ENCODE measurements at places on chromosomes 3 and 15.
A peak's percentile ranks its signal among the peaks of the same experiment; 100 is the strongest.

- no peak for DNase-seq
Observed at GRCh38 chr3:163632722-163633121, 1445.6 kb downstream of the SI start.

- no peak for DNase-seq
Observed at GRCh38 chr3:57500506-57500905, 43.6 kb downstream of the DNAH12 start.

- peak; percentile 54 for DNase-seq
Observed at GRCh38 chr3:128878556-128879124, 780 bp upstream of the ACAD9 start.

DNA sequence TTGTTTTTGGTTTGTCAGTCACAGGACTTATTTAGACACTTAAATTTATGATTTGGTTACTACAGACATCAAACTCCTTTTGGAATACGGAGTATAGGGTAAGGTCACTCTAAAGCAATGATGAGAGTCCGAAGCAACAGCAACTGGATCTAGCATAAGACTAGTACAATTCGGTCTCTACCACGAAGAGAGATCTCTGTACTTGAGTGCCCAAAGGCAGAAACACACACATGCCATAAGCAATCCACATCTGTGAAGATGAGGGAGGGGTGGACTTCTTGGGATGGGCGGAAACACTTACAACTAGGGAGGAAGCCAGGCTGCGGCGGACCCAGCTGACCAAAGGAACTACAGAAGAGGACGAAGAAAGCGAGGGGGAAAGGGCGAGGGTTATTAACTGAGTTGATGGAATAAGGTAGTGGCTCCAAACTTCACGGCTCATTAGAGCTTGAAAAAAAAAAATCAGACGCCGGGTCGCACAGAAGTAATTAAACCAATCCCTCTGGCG, 595 bp downstream of the DPH6 start:
- peak; percentile 31 for DNase-seq

DNA sequence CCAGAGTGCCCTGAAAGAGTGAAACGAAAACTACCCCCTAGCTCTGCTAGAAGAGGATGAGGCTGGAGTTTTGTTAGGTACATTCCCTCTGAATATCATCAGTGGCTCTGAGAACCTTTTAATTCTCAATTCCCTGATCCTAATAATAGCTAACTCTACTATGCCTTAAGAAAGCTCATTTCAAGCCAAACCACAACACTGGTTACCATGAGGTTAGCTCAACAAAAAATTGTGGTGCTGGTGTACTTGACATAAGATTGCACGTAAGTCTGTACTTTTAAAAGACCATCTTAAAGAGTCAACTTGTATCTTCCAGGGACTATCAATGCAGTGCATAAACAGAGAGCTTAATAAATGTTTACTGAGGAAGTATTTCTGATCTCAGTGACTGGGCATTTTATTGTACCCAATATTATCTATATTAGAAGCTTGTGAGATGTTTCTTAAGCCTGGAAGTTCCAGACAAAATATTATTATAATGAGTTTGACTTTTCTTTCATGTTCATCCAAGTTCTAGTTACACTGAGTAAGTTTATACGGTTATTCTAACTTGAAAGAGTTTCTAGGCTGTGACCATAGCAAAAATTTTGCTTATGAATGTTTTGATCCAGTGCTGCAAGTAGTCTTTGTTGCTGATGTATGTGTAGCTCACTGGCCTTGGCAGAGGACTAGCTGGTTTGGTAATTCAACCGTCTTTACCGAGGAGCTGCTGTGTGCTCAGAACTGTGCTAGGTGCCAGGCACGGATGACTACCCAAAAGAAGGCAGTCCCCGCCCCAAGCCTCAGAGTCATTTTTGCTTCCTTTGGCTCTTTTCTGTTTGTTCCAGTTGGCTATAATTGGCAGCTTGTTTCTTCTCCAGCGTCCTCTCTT, 334.4 kb upstream of the TRIM42 start:
- no peak for DNase-seq

DNA sequence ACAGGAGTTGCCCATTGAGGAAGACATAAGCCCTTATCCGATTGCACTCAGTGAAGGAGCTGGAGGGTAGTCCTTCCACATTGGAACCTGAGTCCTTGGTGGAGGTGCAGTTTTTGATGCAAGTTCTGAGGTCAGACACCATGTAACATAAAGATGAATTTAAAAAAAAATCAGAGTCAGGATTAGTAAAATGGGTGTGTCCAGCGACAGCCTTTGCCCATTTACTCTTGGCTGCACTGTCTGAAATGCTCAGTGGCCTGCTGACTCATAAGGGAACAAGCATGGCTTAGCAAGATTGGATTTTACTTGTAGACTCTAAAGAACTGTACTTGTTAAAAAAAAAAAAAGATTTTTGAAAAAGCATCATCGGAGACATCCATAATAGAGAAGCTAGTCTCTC, 241.1 kb upstream of the TOPAZ1 start:
- DNase-seq: no peak

- no peak for DNase-seq
Observed at GRCh38 chr15:64599716-64600115, 139.3 kb downstream of the ZNF609 start.

Data from Kasumi-1 (cell line).